ENCODE measurements at places on chromosomes 4 and X.

DNA sequence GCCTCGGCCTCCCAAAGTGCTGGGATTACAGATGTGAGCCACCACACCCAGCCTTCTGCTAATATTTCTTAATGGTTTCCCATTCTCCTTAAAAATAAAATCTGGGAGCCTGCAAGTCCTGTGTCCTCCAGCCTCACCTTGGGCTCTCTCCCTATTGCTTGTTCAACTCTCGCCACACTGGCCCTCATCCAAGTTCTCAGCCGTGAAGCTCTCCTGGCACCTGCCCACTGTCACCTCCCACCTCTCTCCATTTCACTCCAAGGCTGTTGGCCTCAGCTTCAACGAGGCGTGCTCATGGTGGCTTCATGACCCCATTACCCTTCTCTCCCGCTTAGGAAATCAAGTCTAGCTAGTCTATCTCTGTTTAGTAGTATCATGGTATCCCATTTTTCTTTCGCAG lies 9.5 kb upstream of the ETNPPL start:
- DNase-seq: no peak

GRCh38 chr4:102423375-102423774 lies 77.8 kb upstream of the NFKB1 start:
- DNase-seq: no peak

- peak; percentile 88 for DNase-seq
Observed at GRCh38 chr4:472881-473569, 25.9 kb downstream of the ZNF721 start.

DNA sequence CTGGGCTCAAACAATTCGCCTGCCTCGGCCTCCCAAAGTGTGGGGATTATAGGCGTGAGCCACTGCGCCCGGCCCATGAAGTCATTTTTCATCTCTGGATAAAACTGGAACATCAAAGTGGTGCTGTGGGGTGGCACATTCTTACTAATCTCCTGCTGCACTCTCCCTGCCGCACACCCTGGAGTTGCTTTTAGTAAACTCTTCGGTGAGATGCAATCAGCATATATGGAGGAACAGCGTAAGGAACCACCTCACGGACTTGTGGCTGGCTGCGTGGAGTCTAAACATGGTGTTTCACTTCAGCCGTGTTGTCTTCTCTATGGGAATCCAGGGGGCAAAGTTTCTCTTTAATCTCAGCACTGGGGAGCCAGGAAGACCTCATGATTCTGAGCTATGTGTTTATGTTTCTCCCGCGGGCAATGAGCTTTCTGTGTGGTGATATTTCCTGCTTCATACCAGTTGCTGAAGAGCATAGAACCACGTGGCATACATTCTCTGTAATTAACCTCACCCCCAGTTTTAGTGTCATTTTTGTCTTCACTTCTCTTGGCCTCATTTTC lies 2.1 kb upstream of the RHOH start:
- DNase-seq: peak; percentile 72

- no peak for DNase-seq
Observed at GRCh38 chrX:42755815-42756214, 22.1 kb downstream of the PPP1R2C start.

DNA sequence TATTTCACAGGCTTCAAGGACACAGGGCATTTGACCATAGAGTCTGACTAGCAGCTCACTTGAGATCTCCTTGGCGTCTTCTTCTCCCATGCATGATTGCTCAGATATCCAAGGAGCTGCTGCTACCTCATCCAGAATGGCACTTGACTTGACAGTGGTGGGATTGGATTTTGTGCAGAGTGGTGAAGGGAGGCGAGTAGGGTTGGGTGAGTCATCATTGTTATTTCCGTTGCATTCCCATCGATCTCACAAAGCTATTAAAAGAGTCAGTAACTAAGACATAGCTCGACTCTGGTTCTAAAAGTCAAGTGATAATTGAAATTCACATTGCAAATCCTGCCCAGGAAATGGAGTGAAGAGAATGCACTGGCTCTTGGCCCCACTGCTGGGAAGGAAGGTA lies 27.7 kb downstream of the NHSL2 start:
- no peak for DNase-seq

DNA sequence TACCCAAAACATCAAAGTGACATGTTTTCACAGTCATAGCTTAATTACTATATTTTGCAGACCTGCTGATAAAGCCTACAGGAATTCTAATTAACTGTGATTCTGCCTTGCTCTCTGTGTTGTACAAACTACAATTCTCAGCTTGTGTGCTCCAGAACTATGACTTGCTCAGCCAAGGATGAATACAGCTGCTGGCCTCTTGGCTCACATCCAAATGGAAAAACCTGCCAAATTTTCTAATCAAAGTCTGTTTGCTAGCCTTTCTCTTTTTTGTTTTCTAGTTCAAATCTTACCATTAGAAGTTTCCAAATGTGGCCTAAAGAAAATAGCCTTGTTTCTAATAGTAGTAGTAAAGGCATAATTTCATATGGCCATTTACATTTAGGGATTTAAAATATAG lies 1176.8 kb downstream of the FAM133A start:
- DNase-seq: no peak

DNA sequence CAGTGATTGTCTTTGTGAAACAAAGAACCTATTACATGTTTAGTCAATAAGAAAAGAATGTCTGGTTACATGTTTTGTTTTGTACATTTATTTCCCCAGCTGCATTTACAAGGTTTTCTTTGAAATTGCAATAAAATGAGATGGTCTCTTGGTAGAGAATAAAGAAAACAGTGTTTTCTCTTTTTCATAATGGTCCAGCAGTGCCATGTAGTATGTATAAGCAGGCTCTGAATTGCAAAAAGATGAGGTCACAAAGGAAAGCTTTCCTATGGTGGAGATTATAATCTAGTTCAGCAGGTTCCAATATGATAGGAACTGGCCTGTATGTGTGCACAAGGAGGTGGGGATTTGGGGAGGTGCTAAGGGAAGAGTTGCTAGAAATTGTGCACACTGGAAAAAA lies 1417.3 kb downstream of the STIM2 start:
- DNase-seq: no peak

- DNase-seq: no peak
Observed at GRCh38 chr4:85787133-85787532, 312.2 kb downstream of the ARHGAP24 start.

- no peak for DNase-seq
Observed at GRCh38 chr4:38752941-38753806, 29.6 kb downstream of the TLR10 start.

All from OCI-LY7 (cell line).